Cerebellar nuclear complex (tissue), 1 donor: ENCODE measurements at places on chromosomes 4 and X.

DNA sequence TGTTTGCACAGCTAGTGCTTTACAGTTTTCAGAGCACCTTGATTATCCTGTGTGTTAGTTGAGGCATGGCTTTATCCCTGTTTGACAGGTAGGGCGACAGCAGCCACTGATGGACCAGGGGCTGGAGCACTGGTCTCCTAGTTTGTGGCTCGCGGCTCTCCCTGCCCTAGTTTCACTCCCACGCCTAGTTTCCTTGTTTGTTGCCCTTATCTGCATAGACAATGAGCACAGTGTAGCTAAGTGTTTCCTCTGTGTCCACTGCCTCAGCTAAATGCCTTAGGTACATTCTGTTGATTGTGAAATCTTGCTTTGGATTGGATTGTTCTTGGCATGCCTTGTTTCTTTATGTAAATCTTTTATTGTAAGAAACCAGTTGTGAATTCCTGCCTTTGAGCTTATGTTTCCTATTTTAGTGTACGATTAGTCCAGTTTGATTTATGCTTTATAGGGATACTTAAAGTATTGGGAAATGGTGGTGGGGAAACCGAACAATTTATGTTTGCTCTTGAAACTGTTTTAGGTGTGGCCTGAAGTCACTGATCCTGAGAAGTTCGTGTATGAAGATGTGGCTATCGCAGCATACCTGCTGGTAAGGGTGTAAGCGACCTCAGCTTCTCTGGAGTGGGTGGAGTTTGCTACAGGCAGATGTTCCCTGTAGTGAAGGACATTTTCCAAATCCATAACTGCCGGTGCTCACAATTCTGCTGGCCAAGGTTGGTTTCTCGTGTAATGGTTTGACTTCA is 11.0 kb downstream of the TRMT44 start:
- no peak for DNase-seq

- DNase-seq: no peak
Observed at GRCh38 chr4:137664416-137664815, 132.1 kb upstream of the PCDH18 start.

- DNase-seq: no peak
Observed at GRCh38 chrX:150303386-150304097, 59.6 kb upstream of the MAMLD1 start.

GRCh38 chr4:148497258-148497657 is 55.0 kb upstream of the NR3C2 start:
- DNase-seq: no peak

GRCh38 chrX:43973249-43974099 is at the start of gene NDP:
Gene NDP, minus strand, starts transcription at chrX:43973390. Its CDS starts 14,745 bp downstream, at chrX:43958645.
- DNase-seq: no peak

DNA sequence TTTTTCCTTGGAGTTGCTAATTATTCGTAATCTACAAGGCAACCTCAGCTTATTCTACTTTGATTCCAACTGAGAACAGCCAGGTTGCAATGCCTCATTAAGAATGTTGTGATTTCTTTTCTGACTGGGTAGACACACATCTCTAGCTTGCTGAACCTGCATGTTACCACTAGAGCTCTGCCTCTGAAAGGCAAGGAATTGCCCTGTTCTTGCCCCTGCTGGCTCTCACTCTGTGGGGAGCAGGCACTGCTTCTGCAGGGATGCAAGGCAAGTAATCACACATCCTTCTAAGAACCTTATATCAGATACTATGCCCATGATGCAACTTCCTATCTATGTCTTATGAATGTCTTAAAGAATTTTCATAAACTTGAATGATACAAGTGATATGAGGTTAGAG is 503.2 kb downstream of the PACRGL start:
- no peak for DNase-seq

DNA sequence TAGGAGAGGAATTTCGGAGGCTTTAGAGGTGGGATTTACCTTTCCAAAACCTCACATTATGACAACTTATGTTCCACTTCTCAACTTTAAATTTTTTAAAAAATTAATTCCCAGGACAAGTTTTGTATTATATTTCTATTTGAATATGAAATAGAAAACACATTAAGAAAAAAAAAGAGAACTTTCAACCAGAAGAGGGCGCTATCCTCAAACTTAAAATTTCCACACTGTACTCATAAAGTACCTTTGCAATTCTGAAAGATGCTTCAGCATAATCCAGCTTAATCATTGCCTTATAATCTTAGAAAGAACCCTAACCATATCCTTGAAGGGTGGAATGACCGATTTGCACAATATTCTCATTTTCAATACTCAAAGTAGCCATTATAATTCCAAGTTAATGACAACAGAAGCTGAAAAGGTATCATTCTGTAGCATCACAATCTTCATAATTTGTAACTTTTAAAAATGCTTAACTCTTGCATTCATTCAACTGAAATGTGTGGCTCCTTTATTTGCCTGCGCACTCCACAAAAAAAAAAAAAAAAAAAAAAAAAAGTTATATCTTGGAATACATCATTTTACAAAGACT is 158.0 kb downstream of the KCNIP4 start:
- DNase-seq: peak; percentile 30

- no peak for DNase-seq
Observed at GRCh38 chr4:6772223-6772928, 10.2 kb upstream of the KIAA0232 start.

GRCh38 chrX:111955901-111956300 is 79.9 kb downstream of the TRPC5OS start:
- DNase-seq: no peak

- no peak for DNase-seq
Observed at GRCh38 chrX:104334971-104335370, 80.2 kb upstream of the ESX1 start.

DNA sequence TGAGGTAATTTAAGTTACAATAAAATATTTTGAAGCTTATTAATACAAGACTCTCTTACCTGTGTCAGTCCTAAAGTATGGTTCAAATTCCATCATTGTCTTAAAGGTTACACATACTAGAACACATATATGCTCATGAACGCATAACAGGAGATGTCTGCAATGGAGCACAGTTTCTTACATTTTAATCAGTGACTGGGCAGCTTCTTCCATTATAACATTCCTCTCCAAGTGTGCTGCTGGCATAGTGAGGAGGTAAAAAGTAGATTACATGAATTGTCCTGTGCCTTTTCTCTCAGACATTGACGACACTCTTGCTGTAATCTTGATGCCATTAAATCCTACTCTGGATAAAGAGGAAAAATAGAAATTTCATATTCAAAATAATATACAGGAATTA is 40.8 kb upstream of the GRID2 start:
- no peak for DNase-seq

DNA sequence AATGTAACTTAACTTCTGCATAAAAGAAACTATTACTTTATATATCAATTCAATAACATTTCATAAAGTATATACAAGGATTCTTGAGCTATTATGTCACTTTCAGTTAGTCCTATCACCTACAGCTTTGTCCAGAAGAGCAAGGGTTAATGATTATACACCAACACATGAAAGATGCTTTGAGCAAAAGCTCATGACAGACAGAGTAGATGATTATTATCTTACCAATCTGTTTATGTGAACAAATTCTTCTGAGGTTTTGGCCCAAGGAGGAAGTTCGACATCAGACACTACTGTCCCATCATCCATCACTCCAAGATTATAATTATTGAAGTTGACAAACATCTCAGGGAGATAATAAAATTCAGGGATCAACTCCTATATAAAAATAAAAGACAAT is 166.7 kb upstream of the MAB21L2 start:
- DNase-seq: no peak

DNA sequence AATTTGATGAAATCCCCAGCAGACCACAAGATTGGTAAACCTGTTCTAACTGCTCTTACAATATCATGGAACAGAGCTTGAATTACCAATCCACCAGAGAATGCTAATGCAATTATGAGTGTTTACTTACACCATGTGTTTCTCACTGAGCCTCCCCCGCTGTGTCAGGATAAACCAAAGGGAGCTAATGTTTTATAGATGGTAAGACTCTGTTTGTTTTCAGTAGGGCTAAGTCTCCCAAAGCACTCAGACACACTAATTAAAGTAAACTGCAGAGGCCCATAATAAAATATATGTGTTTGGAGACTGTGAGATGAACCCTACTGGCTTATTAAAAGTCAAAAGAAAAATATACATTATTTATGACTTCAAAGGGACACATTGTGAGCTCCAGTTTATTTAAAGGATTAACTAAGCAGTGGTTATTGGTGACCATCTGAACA is 261.7 kb upstream of the FAM241A start:
- DNase-seq: no peak

DNA sequence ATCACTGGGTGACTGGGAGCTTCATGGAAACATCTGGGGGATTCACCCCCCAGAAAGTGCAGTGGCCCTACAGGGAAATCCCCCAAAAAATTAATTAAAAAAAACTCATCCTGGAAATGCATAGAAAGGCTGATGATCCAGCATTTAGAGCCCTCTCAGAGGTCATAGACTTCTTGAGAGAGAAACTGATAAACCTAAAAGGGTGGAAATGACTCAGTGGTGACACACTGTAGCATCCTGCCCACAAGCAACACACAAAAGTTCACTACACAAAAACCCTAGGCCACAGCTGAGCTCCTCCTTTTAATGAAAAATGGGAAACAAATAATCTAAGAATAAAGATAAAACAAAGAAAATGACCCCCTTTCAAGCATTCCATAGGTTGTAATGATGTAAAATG is 911.5 kb downstream of the GLUD2 start:
- DNase-seq: no peak

DNA sequence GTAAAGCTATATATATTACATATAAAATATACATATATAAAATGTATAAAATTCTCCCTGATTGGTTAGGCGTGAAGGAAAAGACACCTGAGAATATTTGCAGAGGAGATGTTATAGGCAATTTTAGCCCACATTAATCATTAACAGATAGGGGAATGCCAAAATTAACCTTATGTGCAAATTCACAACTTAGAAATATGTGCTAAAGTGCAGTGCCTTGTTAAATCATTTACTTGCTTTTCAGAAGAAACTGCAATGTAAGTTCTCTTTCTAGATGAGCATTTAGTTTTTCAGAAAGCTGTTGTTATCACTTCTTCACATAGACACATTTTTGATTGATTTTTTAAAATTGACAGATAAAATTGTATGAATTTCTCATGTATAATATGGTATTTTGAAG is 5.6 kb downstream of the TASL start:
- no peak for DNase-seq

DNA sequence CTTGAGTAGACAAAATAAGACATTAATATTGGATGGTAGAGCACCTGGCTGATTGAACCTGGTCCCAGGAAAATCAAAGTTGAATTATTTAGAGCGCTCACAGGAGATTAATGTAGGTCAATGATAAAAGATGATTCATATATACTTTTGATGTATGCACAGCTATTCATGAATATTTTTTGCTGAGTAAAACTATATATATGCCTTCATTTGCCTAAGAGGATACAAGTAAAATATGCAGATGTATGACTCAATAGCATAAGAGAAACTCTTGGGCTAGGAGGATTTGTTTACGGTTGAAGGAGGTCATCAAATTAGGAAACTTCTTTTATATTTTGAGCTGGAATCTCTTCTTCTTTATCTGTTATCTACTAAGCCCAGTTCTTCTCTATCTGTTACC is 202.7 kb upstream of the HS3ST1 start:
- no peak for DNase-seq

DNA sequence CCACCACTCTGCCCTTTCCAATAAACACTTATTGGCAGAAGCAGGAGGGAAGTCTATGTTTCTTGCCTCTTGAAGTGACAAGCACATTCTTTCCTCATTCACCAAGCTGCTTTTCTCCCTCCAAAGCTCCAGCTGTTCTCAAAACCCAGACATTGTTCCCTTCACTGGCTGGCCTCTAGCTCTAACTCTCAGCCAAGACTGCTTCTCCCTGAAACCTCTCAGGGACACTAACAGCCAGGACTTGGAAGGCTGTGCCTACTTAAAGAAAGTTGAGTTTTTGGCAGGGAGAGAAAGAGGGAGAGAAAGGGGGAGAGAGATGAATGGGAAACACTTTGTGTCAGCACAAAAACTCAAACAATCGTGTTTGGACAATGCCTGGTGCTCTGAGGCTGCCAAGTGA is 99.5 kb downstream of the COX18 start:
- no peak for DNase-seq

DNA sequence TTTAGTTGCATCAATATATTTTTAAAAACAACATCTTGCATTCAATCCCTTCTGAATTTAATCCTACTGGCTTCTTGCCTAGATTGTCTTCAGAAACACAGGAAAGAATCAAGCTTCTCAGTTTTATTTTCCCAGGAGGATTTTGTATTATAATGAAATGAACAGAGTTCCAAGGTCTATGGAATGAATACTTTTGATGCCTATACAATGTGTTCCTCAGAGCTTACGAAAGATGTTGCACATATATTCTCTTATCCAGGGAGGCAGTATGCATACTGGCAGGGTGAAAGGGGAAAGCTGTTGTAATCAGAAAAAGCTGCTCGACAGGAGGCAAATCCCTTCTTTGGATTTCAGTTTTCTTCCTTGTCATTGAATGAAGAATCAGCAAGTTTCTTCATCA is 8.8 kb downstream of the TMPRSS11D start:
- DNase-seq: no peak

GRCh38 chr4:6128221-6128850 is 72.0 kb downstream of the JAKMIP1 start:
- no peak for DNase-seq

DNA sequence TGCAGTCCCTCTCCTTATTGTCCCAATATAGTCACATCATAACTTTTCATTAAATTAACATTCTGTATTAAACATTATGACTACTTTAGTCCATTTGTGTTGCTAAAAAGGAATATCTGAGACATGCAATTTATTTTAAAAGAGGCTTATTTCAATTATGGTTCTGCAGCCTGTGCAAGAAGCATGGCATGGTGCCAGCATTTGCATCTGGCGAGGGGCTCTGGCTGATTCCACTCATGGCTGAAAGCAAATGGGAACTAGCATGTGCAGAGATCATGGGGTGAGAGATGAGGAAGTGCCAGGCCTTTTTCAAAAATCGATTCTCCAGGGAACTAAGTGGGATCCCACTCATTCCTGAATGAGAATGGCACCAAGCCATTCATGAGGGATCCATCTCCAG is 476.3 kb upstream of the RPS6KA3 start:
- no peak for DNase-seq
